Activated CD4-positive, alpha-beta T cell treated with anti-CD3 and anti-CD28 coated beads for 1 hour (primary cell): ENCODE measurements at places on chromosomes 5 and 9.

DNA sequence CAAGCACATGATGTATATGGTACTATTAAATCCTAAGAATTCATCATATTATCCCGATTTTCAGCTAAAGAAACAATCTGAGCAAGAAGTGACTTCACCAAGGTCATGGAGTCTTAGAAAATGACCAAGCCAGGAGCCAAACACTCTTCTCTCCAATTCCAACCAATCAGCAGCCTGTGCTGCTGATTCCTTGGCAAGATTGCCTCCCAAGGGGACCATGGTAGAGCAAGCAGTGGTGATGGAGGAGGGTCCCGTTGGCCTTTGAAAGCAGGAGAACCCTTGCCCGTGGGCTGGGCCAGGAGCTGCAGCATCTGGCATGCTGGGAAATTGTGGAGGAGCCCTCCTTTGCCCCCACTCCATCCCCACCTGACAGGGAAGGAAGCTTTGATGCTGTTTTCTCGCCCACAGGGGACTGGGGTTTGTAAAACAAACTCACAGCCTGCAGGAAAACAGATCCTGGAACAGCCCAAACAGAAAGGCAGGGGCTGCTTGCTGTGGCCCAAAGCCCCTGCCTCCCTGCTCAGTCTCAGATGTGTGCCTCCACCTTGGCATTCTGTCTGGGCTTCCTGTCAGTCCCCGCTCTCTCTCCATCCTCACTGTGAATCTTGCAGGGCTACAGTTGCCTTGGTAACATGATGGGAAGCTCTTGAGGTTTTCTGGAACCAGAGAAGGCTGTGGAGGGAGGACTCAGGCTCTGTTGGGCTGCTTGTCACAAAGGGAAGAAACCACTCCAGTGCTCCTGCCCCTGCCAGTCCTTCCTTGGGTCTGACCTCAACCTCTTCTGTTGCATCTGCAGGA is 70.8 kb upstream of the HSPA9 start:
- no peak for DNase-seq

DNA sequence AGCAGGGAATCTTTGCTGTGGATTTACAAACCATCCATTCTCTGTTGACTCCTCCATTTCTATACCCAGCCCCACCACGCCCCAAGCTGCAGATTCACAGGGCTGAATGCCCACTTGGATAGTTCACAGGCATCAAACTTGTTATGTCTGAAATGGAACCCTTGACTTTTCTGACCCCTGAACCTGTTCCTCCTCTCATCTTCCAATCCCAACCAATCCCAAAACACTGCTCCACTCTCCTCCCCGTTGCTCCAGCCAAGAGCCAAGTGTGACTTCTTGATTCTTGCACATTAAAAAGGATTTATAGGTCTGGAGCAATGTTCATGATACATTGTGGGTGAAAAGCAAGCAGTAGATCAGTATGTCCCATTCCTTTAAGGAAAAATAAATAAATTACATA is 145.6 kb downstream of the DAB2IP start:
- no peak for DNase-seq

DNA sequence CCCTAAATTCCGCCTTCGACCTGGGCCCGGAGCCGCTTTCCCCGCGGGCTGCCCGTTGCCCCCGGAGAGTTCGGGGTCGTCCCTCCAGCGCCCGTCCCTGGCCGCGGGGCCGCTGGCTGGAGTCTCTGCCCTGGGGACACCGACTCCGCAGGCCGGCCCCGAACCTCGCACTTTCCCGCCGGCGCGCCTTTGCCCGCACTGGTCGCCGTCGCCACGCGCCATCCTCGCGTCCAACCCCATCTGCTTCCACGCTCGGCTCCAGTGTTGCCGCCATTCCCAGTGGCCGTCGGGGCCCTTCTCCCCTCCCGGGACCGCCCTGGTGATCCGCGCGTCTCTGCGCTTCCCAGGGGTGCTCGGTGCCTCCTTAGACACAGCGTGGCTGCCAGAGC is 11.0 kb downstream of the LHX3 start:
- DNase-seq, result no peak

- no peak for DNase-seq
These were observed 192.4 kb downstream of the ACTL7B start for GRCh38 chr9:108663422-108663821.

DNA sequence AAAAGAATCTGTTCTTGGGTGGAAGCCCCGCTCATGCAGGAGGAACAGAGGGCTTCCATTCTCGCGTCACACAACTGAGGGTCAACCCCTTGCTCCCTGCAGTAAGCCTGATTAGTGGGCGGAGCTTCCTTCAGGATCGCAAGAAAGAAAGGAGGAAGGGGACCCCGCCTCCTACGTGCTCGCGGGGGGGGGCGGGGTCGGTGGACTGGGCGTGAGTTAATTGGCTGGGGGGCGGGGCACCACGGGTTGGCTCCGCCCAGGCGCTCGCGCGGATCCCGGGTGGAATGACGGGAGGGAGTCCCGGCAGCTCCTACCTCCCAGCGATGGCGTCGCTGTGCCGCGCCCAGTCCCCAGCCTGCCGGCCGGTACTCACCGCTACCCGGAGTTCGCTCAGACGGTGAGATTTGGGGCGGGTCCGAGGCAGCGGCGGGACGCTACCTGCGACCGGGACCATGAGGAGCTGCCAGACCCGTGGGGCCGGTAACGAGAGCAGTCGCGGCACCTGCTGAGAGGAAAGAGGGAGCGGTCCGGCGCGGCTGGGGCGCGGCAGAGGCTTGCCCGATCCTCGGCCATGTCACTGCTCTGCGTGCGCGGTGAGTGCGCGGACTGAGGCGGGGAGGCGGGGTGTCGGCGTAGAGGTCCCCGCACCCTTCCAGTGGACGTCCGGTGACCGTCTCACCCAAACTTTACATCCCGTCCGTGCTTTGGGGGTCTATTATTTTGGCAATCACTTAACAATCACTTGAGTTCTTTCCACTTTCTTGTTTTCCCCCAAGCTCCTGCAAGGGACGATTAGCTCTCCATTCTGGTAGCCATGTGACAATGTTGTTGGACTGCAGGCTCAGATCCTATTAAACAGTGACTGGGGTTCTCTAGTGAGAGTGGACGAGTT is at the start of gene UNC13B:
UNC13B (plus strand) TSS at position 297 of the 892 bp plus-strand sequence; CDS start at position 572, 275 bp downstream.
- DNase-seq, result peak; percentile 64

DNA sequence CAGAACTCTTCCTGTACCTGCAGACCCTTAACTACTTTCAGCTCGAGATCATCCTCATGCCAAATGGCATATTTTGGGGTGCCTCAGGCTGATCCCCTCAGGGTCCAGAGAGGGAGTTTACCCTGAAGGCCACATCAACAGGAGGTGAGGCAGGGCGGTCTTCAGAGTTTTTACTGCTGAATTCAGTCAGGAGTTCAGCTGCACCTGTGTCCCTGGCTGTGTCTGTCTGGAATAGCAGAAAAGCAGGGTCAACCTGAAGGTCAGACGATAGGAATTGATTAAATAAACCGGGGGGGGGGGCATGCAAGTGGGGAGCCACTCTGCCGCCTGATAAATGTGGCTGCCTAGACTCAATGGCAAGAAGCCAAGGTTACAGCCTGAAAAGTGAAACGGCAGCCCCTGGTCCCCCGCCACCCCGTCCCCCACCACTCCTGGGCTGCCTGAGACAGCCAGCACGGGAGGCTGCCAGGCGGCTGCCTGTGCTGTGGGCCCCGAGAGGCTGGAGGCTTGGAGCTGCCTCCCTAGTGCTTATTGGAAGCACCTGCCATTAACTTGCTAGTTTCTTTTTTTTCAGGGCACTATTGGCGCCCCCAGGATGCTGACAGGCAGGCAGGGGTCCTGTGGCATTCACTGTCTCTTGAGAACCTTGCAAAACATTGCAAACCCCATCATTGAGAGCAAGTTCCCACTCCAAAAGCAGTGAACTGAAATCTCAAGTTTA is 182.7 kb upstream of the PPP1R26 start:
- no peak for DNase-seq

- no peak for DNase-seq
These were observed 24.0 kb downstream of the SEMA4D start for GRCh38 chr9:89473762-89474469.

GRCh38 chr9:137943655-137944054 is 66.1 kb downstream of the CACNA1B start:
- no peak for DNase-seq

GRCh38 chr9:38084556-38084880 is 15.5 kb upstream of the SHB start:
- DNase-seq, result no peak

- DNase-seq, result no peak
These were observed 140.8 kb downstream of the HMHB1 start for GRCh38 chr5:143952809-143953208.

GRCh38 chr5:3794611-3795010 is 199.0 kb downstream of the IRX1 start:
- no peak for DNase-seq

DNA sequence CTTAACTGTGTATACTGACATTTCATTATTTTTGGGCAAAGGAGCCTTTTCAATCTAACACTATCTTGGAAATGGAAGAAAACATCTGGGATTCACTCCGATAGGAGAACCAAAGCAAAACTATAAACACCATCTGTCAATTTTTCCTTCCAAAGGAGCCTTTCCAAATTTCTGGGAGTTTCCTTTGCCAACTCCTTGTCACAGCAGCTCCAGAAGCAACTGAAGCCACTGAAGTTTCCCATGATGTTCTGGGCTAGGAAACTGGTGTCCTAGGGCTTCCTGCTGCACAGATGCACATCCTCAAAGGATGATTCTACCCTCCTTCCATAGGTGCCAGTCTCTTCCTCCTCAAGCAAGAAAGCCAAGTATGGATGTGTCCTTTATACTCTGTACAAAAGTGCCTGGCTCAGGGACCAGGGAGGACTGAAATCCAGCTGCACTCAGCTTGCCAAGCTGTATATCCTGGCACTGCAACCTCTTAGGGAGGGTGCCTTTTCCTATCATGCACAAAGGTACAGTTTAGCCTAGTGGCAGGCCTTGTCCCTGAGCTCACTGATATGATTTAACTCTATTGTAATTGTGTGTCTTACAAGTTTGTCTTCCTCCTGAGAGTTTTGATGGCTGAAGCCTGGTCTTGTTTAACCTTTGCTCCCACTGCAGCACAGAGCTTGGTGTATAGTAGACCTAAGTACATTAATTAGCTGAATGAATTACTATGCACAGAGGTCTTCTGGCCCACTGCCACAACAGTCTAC is 8.4 kb upstream of the UBAP1 start:
- no peak for DNase-seq

- no peak for DNase-seq
These were observed 101.4 kb upstream of the SLC1A3 start for GRCh38 chr5:36505021-36505420.

GRCh38 chr9:122116040-122116439 is 22.9 kb upstream of the TTLL11 start:
- no peak for DNase-seq

GRCh38 chr5:11182441-11183080 is 421.5 kb upstream of the DAP start:
- DNase-seq, result no peak

GRCh38 chr5:121019734-121020133 is 555.6 kb downstream of the PRR16 start:
- no peak for DNase-seq

DNA sequence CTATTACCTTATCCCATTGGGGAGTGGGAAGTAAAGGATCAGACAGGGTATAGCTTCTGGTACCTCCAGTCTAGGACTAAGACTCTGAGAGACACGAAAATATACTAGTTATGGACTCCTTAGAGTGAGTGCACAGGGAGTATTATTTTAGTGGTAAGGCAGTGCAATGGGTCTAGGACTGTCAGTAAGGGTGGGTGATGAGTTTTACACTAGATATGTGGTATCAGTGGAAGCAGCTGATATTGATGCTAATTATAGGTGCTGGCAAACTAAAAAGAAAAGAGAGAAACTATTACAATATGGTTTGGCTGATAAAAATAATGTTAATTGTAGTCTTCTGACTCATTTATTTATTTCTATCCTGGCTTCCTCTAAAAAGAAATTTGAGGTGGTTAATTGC is 118.6 kb downstream of the UNC13B start:
- no peak for DNase-seq

- no peak for DNase-seq
These were observed 58.5 kb downstream of the APTX start for GRCh38 chr9:32942755-32943460.

DNA sequence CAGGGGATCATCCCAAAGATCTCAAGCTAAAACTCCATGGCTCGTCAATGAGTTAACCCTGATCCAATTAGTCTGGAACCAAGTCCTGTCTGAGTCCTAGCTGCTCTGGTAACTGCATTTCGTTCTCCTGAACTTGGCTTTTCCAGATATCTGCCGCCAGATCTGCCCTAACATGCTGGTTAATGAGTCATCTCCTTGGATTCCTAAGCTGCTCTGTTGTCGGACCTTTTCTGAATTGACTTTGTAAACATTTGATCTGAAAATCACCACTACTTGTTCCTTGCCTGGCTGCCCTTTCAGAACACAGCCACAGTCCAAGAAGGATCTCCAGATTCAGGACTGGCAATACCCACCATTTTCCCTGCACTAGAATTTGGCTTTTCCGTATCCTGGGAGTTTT is 473.0 kb downstream of the ZSWIM6 start:
- DNase-seq, result no peak

- no peak for DNase-seq
These were observed 45.7 kb upstream of the SPATA31C2 start for GRCh38 chr9:88183798-88184495.

- DNase-seq, result no peak
These were observed 343.2 kb upstream of the DAP start for GRCh38 chr5:11104210-11104609.

GRCh38 chr5:7671381-7671993 is 179.4 kb downstream of the CFAP90 start:
- DNase-seq, result no peak

DNA sequence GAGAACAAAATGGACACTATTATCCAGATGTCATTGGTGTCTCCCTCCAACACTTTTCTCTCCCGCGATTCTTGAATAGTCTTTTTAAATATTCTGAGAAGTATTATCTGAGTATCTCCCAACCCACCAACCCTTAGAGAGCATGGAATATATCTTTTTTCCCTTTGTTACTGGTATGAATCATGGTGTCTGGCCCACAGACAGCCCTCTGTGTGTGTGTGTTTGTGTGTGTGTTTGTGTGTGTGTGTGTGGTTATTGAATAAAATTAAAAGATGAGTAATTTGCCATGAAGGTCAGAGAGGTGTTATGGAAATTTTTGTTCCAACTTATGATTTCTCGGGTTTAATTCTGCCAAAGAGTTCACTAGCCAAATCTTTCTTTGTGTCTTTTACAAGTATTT is 47.7 kb downstream of the CAMK4 start:
- DNase-seq, result no peak

DNA sequence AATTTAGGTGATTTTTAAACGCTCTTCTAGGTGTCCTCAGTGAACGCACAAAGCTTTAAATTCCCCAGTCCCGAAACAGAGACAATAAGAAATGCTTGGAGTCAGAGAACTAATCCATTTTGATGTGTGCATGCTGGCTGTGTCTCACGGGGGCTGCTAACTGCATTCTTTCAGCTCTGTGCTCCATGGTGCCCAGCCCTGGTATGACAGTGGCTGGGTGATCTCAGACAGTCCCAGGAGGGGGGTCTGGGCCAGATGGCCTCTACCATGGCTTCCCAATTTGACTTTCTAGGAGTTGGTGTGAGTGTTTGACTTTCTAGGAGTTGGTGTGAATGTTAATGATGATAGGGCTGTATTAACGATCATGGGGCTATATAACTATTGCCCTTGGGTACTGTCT is 12.1 kb downstream of the OLFM1 start:
- DNase-seq, result no peak

GRCh38 chr9:72315510-72316311 is 49.3 kb downstream of the ZFAND5 start:
- no peak for DNase-seq
